ENCODE measurements at places on chromosomes 7 and 10. TPM values are rescaled to one million over a fixed set of nuclear protein-coding genes. Genes with fewer than 3 reads are reported as not detected.

- DNase-seq, result no peak
These were observed 713.9 kb downstream of the SUGCT start for GRCh38 chr7:40848541-40849221.

- no peak for DNase-seq
These were observed 543.5 kb upstream of the ADARB2 start for GRCh38 chr10:2280713-2281300.

GRCh38 chr10:48526011-48526821, 78.7 kb downstream of the ARHGAP22 start:
- no peak for DNase-seq

GRCh38 chr7:156560075-156560474, 80.5 kb upstream of the RNF32 start:
- DNase-seq, result no peak

GRCh38 chr10:5157501-5157900, 27.4 kb downstream of the AKR1C8 start:
- DNase-seq, result no peak

GRCh38 chr7:44912775-44913347, 27.5 kb upstream of the PURB start:
- peak; percentile 64 for DNase-seq

DNA sequence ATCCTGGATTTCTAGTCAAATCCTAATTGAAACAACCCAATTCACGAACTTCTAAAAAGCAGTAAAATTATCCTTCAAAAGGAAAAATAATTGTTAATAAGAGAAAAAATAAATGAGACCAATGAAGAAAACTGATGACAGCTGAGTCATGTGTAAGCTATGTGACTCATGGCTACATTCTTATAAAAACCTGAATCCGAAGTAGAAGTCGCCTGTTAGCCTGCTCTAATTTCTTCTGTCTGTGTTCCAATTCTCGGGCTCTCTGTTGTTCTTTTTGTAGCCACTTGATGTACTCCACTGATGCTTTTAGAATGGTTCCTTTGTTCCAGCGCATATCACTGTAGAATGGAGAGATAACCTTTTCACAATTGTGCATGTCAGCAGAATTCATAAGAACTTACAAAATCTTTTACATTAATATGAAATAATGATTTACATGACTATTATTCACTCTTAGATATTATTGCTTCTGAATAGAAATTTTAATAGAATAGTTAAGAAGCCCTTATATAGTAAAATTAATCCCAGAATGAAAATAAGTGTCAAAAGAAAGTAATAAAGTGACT, 88.8 kb downstream of the TFEC start:
- DNase-seq, result no peak

Gene ASB15
- total RNA-seq, result 0.64 TPM

Measured in cerebellum (tissue), 4 donors.